ENCODE measurements at places on chromosomes 5 and 9.
A peak's percentile ranks its signal among the peaks of the same experiment; 100 is the strongest.

GRCh38 chr5:147339313-147339712, 104.5 kb downstream of the STK32A start:
- DNase-seq, result no peak

- DNase-seq, result no peak
These were observed 36.1 kb upstream of the UBE2D2 start for GRCh38 chr5:139524940-139525585.

DNA sequence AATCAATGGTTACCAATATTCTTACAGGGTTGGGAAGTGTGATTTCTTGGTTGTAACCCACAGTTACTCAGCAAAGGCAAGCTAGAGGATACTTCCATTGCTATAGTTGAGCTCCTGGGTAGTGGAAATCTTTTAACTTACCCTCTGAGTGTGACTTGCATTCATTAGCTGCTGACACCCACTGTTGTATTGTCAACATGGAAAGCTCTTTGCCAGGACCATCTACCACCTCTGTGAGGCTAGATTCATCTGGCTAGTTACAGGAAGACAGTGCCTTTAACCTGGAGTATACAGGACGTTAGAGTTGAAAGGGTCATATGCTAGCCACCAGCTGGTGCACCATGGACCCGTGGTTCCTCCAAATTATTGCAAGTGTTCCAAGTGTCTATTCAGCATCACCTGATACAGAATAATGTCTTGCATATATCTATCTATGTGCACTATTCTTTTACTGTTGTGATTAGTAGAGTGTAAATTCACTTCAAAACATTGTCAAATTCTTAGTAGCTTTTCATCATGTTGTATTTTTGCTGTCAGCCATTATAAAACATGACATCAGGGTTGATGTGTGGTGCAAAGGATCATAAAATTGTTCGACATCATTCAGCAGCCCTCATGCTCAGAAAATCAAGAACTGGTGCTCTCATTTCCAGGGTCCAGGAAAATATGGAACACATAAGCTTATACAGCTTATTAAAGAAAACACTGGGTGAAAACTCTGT, 239.0 kb downstream of the PJA2 start:
- no peak for DNase-seq

GRCh38 chr9:131495785-131496184, 6.9 kb upstream of the POMT1 start:
- DNase-seq, result no peak

DNA sequence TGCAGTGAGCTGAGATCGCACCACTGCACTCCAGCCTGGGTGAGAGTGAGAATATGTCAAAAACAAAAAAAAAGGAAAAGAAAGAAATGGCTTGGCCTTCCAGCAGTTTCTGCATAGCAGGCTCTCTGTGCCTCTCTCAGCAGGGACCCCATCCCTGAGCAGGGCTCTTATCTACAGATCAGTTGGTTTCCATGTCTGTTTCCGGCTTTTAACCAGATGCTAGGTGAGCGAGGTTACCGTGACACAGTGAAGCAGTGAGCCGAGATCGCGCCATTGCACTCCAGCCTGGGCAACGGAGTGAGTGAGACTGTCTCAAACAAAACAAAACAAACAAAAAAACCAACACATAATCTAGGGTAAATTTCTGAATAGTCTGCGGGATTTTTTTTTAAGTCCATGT, 51.4 kb downstream of the COL5A1 start:
- DNase-seq, result no peak

DNA sequence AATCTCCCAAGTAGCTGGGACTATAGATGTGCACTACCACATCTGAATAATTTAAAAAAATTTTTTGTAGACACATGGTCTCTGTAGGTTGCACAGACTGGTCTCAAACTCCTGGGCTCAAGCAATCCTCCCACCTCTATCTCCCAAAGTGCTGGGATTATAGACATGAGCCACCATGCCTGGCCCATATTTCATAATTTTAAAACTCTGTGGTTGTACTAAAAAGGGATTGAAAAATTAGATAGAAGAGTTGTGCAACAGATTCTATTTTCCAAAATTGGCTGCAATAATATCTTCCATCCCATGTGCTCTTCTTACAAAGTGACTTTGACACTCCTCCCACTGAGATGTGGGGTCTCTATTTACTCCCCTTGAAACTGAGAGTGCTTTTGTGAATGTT, 7.6 kb upstream of the UHRF2 start:
- no peak for DNase-seq

DNA sequence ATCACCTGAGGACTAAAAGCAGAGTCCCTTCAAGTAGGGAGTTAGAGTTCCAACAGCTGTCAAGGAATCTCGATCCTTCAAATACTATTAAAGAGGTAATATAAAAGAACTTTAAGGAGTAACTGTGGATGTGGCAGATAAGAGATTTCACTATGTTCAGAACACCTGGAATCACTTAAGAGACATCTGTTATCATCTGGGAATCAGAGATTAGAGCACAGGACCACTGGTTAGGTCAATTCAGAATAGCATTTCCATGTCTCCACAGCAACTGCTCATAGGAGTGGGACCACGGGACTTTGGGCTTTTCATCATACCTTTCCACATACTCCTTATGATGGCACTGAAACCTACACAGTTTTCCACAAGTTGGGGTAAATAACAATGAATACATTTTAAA, 216.6 kb downstream of the DENND1A start:
- no peak for DNase-seq

- DNase-seq, result no peak
These were observed 407.7 kb upstream of the IRX1 start for GRCh38 chr5:3187771-3188425.

DNA sequence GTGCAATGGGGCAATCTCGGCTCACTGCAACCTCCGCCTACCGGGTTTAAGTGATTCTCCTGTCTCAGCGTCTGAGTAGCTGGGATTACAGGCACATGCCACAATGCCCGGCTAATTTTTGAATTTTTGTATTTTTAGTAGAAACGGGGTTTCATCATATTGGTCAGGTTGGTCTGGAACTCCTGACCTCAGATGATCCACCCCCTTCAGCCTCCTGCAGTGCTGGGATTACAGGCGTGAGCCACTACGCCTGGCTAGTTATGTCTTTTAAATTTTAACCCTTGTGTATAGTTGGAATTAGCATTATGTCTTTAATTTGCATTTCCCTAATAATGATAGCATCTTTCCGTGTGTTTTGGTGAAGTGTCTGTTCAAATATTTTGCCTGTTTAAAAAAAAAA, 11.5 kb downstream of the GPBP1 start:
- no peak for DNase-seq

DNA sequence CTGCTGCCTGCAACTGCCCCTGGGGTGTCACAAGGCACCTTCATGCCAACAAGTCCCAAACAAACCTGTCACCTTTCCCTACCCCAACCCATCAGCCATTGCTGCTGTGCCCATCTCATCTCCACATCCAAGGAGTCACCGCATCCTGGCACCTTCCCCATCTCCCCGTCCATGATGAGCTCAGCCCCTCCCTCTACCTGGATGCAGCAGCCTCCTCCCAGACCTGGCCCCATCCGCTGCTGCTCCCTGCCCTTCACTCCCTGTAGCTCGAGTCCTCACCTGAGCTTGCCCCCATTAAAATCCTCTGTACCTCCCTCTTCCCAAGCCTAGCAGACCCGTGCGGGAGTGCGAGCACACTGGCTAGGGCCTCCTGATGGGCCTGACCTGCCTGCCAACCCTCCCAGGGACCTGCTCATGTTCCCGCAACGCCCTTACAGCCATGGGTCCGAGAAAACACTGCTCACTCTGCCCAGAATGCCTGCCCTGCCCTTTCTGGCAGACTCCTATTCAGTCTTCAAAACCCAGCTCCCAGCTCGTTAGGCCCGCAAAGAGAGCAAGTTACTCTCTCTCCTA, 110.6 kb downstream of the ADAMTS2 start:
- DNase-seq, result no peak

GRCh38 chr5:62718324-62718723, 139.7 kb downstream of the LRRC70 start:
- DNase-seq, result no peak

- no peak for DNase-seq
These were observed 80.1 kb downstream of the TRPC7 start for GRCh38 chr5:136285096-136285855.

GRCh38 chr5:150064681-150065220, 21.6 kb downstream of the CSF1R start:
- no peak for DNase-seq

DNA sequence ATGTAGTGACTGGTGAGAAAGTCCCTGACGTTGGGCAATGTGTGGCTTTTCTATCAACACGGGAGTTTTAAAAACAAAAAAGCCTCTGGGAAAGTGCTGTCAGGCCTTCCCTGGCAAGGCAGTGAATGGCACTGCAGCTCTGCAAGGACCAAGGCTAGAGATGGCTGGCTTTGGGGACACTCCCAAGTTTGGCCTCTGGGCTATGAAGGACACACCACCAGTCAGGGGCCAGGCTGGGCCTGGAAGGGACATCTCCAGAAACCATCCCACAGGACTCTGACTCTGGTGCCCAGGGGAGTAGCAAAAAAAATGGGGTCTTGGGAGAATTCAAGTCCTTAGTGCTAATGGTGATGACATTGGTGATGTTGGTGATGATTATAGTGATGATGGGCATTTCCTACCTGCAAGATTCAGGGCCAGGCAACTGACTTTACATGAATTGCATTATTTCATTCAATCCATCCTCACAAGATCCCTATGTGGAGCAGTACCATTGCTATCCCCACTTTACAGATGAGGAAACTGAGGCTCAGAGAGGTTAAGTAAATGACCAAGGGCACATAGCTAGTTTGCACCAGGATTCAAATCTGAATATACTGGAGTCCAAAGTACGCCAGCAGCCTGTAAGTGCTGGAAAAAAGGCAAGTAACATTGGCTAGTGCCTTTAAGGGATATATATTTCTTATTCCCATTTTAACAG, 2.6 kb upstream of the PPARGC1B start:
- no peak for DNase-seq

DNA sequence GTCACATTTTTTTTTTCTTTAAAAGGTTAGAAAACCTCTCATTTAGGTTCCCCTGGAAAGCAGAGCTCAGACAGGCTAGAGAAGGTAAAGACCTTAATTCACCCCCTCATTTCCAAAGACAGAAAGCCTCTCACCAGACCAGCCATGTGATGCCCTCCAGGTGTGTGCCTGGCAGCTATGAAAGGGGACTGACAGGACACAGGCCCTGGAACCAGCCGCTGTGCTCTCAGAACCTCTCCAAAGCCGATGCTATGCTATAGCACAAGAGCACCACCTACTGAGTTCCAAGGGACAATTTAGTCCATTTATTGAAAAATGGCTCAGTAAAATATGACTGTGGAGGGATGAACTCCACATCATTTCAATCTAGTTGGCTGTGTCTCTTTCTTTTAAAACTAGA, 48.8 kb downstream of the FANCC start:
- DNase-seq, result peak; percentile 19

DNA sequence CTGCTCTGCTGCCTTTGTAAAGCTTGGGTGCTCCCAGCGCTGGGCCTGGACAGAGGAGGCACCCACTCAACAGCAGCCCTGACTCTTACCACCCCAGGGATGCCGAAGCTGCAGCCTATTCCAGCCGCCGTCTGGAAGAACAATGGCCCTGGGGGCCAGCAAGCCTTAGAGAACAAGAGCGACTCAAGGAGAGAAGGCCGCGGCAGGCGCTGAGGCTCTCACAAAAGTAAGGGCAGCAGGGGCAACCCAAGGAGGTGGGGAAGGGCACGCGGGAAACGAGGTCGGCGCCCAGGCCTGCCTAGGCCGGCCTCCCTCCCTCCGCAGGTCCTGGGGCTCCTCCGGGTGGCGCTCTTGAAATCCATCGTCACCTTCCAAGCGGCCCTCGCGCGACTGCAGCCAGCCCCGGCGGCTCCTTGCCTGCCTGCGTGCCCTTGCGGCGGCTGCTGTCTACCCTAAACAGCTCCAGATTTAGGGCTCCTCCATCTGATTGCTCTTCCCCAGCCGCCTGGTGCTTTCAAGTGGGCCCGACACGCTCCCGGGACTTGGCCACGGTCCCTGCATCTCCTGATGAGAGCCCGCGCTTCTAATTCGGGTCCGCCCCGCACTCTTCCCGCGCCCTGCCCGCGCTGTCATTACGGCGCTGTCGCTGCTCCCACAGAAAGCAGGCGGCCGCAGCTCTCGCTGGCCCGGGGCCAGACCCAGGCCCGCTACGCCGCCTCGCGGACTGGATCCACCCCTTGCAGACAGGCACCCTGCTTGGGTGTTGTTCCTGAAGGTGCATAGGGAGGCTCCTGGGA, 213.3 kb downstream of the SEMA6A start:
- DNase-seq, result no peak

- peak; percentile 97 for DNase-seq
These were observed 127.5 kb downstream of the TMEM161B start for GRCh38 chr5:88140856-88141752.

DNA sequence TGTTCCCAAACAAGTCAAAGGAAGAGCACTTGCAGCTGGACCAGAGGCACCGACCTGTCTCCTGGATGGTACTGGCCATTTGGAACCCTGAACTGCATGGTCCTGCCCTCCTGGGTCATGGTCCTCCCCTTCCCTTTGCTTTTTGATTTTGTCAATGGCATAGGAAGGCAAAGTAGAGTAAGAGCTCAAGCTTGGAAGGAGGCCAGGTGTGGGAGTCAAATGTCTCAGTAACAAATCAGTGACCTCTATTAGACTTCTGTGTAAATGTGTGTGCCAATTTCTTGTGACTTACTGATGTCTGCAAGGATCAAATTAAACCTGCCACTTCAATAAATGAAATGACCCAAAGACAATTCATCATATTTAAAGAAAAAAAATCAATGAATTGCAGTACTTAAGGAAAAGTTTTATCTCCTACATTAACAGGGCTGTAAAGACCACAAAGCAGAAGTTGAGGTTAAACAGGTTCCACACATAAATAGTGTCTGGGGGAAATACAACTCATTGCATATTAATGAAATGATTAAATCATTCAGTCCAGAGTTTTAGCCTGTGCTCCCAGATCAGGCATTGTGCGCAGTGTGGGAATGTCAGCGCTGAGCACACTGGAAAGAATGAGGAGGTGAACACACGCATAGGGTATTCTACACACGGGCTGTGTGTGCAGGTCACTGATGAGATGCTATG, 32.7 kb downstream of the OSMR start:
- DNase-seq, result no peak

DNA sequence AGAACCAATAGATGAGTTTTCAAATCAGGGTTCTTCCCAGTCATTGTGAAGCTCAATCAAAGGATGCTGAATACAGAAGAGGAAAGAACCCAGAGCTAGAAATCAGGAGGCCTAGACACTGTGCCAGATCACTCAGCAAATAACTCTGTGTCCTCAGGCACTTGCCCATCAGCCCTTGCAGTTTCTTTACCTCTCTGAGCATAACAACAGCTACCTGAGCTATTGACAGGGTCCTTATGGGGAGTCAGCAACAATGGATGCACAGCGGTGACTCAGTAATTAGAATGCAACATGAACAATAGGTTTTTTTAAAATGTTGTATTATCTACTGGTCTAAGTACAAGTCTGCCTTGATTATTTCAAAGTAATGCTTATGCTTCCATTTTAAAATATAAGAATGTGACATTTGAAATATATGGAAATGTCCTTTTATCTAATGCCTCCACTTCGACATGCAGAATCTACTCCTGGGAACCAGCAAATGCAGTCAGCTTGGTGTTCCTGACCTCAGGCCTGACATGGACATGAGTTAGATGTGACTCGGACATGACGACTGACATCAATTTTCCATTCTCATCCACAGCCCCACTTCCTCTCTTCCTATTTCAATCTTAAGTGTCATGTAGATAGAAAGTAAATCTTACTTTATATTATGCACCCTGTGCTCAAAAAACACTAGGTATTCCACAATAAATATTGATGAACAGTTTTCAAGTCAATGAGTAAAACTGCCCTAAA, 155.0 kb downstream of the TLE1 start:
- DNase-seq, result no peak

All from DMS 273 treated with DMSO at 0.1 percent for 48 hours (cell line).